HCT116 (cell line): ENCODE measurements at places on chromosomes 11 and 22. TPM values are rescaled to one million over a fixed set of nuclear protein-coding genes. Genes with fewer than 3 reads are reported as not detected.

Gene ANGPTL5
- total RNA-seq, result not detected

Gene AKIP1
- total RNA-seq, result 30.3 TPM

Gene TKFC
- 156 TPM for total RNA-seq

Gene CRYBB1
- total RNA-seq, result not detected

GRCh38 chr11:119974051-119974450, 163.9 kb downstream of the TRIM29 start:
- DNase-seq, result no peak

Gene PVALB
- total RNA-seq, result not detected

GRCh38 chr11:429931-430456, 11.8 kb downstream of the ANO9 start:
- no peak for DNase-seq
